ENCODE measurements at places on chromosomes 12 and 14.

DNA sequence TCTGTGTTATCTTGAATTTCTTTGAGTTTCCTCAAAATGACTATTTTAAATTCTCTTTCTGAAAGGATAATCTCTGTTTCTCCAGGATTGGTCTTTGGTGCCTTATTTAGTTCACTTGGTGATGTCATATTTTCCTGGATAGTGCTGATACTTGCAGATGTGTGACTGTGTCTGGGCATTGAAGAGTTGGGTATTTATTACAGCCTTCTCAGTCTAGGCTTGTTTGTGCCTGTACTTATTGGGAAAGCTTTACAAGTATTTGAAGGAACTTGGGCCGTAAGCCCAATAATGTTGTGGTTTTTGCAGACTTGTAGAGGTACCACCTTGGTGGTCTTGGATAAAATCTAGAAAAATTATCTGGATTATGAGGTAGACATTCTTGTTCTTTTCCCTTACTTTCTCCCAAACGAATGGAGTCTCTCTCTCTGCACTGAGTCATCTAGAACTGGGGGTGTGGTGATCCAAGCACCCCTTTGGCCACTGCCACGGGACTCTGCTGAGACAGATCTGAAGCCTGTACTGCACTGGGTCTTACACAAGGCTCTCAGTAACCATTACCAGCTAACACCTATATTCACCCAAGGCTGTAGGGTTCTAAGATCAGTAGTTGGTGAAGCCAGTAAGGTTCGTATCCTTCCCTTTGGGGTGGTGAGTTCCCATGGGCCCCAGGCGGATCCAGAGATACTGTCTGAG is 703.7 kb upstream of the MGAT4C start:
- no peak for DNase-seq

- DNase-seq: no peak
These were observed 105.4 kb downstream of the FUT8 start for GRCh38 chr14:65517635-65518542.

DNA sequence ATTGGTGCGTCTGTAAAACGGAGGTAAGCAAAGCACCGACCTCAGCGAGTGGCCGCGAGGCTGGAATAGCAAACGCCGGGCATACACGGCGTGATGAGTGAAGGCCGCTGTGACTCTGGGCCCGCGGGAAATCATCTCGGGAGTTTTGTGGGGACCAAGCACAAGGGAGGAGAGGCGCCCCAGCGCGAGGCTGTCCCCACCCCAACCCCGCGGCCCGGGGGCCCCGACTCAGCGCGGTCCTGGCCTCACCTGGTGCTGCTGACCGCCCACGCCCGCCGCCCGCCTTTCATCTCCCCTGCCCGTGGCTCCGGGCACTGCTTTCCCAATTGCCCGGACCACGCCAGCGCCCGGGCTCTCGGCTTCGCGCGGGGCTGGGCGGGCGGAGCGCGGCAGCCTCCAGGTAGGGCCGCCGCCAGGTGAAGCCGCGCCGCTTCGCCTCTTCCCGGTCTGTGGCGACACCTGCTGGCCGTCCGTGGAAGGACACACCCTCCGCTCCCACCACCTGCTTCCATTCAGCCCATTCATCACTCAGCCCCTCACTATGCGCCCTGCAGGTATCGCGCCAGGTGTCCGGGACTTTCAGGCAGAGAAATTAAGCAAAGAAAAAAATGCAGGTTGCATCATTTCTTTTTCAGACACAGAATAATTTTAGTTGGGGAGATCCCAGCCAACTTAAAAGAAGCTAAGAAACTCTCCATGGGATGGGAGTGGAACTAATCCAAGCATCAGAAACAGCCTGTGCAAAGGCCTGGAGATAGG is 360.4 kb downstream of the MED13L start:
- DNase-seq: no peak

DNA sequence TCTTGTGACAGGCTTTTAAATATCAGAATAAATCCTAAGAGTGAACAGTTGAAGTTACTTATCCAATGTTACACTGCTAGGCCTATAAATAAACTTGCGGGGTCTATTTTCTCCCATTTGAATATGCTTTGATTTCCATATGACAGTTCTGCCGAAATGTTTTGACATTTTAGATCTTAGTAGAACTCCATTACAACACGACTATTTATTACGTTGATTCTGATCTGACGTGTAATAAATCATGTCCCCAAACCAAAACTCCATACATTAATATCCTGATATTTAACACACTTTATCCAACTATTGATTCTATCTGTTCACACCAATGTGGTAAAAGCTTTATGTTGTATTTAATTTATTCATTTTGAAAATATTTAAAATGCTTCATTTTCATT is 16.1 kb upstream of the NEMF start:
- no peak for DNase-seq

- no peak for DNase-seq
These were observed 52.5 kb downstream of the KIAA0586 start for GRCh38 chr14:58479975-58480374.

DNA sequence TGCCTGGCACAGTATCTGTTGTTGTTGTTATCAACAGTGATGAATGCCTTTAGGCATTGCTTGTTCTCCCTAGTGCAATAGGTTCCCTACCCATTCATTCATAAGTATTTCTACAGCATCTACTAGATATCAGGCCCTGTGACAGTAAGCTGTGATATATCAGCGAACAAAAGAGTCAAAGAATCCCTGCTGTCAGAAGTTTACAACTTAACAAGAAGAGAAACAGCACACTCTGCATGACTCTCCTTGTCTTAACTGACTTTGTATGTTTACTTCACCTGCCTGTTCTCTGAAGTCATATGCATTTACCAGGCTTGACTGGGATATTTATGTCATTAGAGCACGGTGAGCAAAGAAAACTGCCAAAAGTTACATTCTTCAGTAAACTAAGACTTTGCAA is 452.2 kb upstream of the RPL10L start:
- no peak for DNase-seq

GRCh38 chr14:76984787-76985375 is 43.6 kb downstream of the IRF2BPL start:
- no peak for DNase-seq

- no peak for DNase-seq
These were observed 11.9 kb upstream of the IFT81 start for GRCh38 chr12:110112335-110112660.

DNA sequence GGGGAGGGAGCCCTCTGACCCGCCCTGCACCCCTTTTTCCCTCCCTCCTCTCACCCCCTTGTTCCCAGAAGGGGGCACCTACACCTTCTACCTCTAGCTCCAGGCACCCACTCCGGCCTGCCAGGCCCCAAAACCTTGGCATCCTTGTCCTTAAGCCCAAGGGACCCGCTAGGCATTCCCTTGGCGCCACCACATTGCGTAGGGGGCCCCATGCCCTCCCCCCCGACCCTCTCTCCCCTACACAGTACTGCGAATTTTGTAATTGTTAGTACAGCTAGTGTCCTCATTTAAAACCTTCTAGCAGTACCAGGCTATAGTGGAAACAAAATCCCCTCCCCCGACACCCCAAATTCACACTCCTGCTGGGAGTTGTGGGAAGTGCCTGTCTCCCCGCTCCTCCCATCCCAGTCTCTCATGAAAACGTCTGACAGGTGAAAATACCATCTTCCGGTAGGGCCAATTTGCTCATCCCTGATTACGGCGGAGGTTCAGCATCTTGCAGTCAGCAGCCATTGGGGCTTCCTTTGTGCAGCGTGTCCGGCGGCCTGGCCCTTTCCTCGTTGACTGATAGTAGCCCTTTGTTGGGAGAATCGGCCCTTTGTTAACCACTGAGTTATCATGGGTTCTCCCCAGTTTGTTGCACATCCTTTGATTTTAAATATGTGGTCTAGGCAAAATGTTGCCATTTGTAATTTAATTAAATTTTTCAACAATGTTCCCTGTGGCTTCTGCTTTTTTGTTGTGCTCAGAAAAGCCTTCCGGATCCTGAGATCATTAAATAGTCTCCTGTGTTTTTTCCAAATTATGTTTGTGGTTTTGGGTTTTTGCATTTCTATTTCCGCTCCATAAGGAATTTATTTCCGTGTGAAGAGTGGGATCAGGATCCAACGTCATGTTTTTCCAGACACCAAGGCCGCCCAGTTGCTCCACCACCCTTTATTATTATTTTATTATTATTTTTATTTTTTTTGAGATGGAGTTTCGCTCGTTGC is 7.9 kb upstream of the CEP170B start:
- no peak for DNase-seq

- DNase-seq: no peak
These were observed 63.3 kb downstream of the CALM1 start for GRCh38 chr14:90460136-90460535.

DNA sequence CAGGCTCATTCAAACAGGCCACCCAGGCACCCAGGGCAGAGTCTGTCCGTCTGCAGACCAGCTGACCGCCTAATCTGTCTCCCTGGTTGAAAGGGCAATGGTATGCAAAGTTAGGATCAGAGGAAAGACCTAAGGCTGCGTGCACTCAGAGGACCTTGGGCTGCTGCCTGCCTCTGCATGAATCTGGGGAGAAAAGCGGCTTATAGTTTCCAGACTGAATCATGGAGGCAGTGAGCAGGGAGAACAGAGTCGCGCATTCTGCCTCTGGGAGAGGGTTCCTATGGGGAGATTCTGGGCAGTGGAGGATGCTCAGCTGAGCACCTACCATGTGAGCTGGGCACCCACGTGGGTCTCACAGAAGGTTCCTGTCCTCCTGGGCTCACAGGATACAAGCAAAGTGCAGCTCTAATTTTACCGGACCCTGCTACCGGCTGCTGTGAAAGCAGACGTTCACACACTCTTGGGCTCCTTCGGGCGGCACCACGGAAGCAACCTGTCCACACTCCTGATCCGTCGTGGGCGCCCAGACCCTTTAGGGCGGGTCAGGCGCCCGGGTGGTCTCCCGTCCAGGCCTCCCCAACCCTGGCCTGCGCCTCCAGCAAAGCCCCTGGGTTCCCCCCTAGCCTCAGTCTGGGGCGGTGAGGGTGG is 772 bp downstream of the SCARB1 start:
- no peak for DNase-seq

- DNase-seq: no peak
These were observed 27.7 kb downstream of the FBLN5 start for GRCh38 chr14:91919814-91920213.

GRCh38 chr12:25818596-25819390 is 139.7 kb upstream of the RASSF8 start:
- DNase-seq: no peak

- DNase-seq: no peak
These were observed 82.8 kb downstream of the TNFAIP2 start for GRCh38 chr14:103206023-103206481.

- no peak for DNase-seq
These were observed 162.1 kb upstream of the USP15 start for GRCh38 chr12:62098132-62098531.

GRCh38 chr12:116890330-116890729 is 9.1 kb upstream of the HRK start:
- no peak for DNase-seq

GRCh38 chr14:37142835-37143401 is 29.5 kb downstream of the SLC25A21 start:
- no peak for DNase-seq

DNA sequence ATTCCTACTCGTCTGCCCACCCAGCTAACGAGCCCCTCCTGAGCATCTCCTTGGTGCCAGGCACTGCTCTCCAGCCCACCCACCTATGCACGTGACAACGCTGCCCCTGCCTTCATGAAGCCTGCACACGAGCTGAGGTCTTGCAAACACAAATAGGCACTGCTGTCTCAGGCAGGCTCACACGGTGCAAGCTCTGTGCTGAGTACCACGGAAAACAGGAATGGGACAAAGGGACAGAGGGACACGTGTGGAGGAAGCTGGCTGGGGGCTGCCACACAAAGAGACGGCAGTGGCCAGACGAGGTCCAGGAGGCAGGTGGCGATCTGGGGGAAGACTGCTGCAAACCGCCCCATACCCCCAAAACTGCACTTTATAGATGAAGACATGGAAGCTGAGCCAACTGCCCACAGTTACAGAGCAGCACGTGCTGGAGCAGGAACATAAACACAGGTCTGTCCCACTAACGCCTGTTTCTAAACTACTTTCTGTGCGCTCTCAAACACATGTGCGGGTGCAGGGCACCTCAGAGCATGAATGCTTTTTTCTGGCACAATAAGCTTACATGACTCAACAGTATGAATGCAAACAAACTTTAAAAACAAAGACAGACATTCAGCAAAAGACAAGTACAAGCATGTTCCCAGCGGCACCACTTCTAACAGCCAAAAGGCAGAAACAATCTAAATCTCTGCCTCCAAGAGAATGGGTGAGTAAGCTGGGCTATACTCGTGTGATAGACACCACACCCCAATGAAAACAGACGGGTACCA is 64.5 kb downstream of the AMN start:
- no peak for DNase-seq

DNA sequence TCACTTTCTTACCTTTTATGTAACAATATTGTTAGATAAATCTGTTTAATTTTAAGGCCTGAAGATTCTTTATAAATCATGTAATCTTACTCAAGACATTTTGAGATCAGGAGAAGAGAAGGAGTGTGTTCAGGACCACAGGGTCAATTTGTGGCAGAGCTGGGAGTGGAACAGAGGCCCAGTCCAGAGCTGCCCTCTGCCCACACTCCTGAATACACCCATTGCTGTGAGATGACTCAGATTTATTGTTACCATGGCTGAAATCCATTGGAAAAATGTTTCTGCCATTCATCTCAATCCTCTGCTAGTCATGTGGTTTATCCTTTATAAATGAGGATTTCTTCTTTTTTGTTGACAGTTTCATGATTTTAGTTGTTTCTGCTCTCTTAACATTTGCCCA is 100.5 kb upstream of the STXBP6 start:
- no peak for DNase-seq

DNA sequence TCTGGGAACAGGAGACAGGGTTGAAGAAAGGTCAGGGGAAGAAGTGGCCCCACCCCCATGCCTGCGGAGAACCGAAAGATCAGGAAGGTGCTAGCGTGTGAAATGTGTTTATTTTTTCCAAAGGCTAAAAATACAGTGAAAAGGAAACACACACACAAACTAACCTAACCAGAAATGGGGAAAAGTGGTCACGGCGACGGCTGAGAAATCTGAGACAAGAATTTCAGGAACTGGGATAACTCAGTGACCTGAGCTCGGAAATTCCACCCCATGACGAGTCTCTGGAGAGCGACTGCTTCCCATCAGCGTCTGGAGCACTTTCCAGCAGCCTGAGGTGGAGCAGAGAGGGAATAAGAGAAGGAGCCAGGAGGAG is 16.6 kb upstream of the RND1 start:
- no peak for DNase-seq

DNA sequence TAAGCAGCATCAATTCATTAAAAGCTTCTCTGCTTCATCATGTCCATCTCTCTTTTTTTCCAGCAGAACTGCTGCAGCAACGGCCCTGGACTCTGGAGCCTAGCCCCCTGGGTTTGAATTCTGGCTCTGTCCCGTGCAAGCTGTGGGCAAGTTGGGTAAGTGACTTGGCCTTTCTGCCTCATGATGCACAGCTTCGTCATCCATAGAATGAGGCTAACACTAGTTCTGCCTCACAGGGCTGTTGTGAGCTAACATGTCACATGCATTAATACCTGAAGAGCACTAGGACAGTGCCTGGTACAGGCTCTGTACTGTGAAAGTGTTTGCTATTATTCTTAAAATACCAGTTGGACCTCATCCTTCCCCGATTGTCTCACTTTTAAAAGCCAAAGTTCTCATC is 4.2 kb downstream of the KRT82 start:
- DNase-seq: no peak
